Heart left ventricle (tissue), 16 donors: ENCODE measurements at places on chromosomes 13 and 19. TPM values are rescaled to one million over a fixed set of nuclear protein-coding genes. Genes with fewer than 3 reads are reported as not detected.

- H3K27ac ChIP-seq, result peak overlapping the region; percentile 98
- H3K4me3 ChIP-seq, result peak overlapping the region; percentile 64
- DNase-seq, result peak; percentile 92
- H3K36me3 ChIP-seq, result peaks cover 44% of the 10 kb centered on the region
These were observed 513 bp downstream of the CIRBP start for GRCh38 chr19:1269478-1270212.

DNA sequence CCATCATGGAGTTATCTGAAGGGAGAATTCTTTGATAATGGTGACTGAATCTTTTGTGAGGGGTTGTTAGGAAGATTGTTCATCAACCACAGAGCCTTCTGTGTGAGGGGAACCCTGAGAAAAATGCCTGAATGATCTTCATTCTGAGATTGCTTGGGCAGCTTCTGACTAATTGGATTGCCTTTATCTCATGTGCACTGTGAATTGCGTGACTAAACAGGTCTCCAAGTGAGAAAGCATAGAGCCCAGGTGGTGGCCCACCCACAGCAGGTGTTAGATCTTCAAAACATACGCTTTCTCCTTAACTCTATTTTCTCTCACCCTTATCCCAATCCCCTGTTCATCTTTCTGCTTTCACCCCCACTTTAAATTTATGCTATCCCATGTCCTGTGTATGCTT lies 58.3 kb downstream of the DOCK9 start:
- H3K27ac ChIP-seq, result peak overlapping the region; percentile 29
- H3K4me1 ChIP-seq, result peaks cover 60% of the 10 kb centered on the region
- no peaks in the 10 kb centered on the region for H3K27me3 ChIP-seq
- no peak for DNase-seq

DNA sequence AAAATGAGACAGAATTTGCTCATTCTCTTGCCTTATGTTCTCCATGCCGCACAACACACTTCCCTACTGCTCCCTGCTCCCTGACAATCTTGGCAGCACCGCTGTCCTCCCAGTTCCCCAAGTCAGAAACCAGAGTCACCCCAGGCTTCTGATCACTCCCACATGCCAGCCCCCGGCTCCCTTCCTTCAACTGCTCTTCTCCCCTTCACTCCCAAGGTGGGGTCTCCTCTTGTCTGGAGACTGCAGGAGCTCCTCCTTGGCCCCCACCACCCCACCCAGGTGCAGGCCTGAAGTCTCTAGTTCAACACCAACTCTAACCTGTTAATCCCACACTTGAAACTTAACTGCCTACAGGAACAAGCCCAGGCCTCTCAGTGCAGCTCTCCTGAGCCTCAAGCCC lies 16.8 kb upstream of the AKAP8 start:
- peaks cover 9% of the 10 kb centered on the region for H3K4me1 ChIP-seq
- no peaks in the 10 kb centered on the region for H3K27me3 ChIP-seq
- H3K36me3 ChIP-seq, result peaks cover 95% of the 10 kb centered on the region
- no peak overlapping the region for H3K27ac ChIP-seq
- DNase-seq, result no peak

Gene F10
- 9.8 TPM for total RNA-seq

Gene LIG1
- 4.0 TPM for total RNA-seq
